Neural crest cell (in vitro differentiated cells): ENCODE measurements at places on chromosomes 2 and 18. TPM values are rescaled to one million over a fixed set of nuclear protein-coding genes. Genes with fewer than 3 reads are reported as not detected.
A peak's percentile ranks its signal among the peaks of the same experiment; 100 is the strongest.

- DNase-seq, result peak; percentile 4
Observed at GRCh38 chr2:118223511-118223991, 135.3 kb downstream of the INSIG2 start.

DNA sequence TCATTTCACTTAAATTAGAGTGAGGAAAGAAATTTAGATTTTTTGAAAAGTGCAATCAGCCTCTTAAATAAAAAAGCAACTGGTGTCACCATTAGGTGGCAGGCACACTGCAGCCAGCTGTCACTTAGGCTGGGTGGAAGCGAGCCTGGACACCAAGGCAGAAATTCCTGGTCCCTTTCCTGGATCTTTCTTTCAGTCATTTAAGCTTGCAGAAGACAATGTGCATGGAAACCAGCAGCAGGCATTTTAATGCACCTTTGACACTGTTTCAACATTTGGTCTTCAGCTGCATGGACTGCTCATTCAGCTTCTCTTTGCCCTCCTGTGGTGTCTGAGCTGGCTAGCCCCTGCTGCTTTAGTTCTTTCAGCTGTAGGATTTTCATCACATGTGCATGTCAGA is 61.0 kb downstream of the AQP4 start:
- peak; percentile 10 for DNase-seq

HOXD10 gene
- total RNA-seq, result not detected in 2 replicates

TNFRSF11A gene
- 0.05 and 0.16 TPM in 2 replicates for total RNA-seq

SP140L gene
- 1.8 and 2.2 TPM in 2 replicates for total RNA-seq

GRCh38 chr2:33598561-33599174 is 431 bp downstream of the FAM98A start:
- DNase-seq, result peak; percentile 12

DNA sequence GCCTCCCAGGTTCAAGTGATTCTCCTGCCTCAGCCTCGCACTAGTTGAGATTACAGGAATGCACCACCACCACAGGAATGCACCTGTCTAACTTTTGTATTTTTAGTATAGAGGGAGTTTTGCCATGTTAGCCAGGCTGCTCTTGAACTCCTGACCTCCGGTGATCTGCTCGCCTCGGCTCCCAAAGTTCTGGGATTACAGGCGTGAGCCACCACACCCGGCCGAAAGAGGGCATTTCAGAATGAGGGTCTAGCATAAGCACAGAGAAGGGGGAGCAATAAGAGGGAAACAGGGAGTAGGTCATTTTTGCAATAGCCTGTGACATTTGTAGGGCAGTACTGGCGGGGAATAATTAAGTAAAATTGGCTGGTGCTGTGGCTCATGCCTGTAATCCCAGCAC is 1.9 kb upstream of the SPAST start:
- no peak for DNase-seq

CDKL4 gene
- total RNA-seq, result 0.75 and 0.93 TPM in 2 replicates
